CD8-positive, alpha-beta T cell (primary cell): ENCODE measurements at places on chromosomes 7 and 10. TPM values are rescaled to one million over a fixed set of nuclear protein-coding genes. Genes with fewer than 3 reads are reported as not detected.

- no peak for DNase-seq
These were observed 38.2 kb upstream of the PPIF start for GRCh38 chr10:79308969-79309665.

- no peak for DNase-seq
These were observed 172.8 kb downstream of the GRID1 start for GRCh38 chr10:86193841-86194240.

DNA sequence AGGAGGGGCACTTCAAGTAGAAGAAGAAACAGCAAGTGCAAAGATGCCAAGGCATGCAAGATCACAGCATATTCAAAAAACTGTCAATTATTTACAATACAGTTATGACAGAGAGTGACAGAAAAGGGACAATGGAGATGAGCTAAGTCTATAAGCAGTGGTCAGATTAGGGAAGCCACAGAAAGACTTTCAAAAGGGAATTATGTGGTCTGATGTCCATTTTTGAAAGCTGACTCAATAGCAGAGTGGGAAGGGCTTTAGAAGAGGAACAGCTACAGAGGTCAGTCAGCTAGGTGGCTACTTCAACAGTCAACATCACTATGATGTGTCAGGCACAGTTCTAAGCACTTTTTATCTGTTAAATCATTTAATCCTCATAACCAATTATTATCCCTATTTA lies 45.2 kb upstream of the SPOCK2 start:
- no peak for DNase-seq

GRCh38 chr7:123410273-123410904 lies 124.0 kb downstream of the IQUB start:
- DNase-seq = no peak

DNA sequence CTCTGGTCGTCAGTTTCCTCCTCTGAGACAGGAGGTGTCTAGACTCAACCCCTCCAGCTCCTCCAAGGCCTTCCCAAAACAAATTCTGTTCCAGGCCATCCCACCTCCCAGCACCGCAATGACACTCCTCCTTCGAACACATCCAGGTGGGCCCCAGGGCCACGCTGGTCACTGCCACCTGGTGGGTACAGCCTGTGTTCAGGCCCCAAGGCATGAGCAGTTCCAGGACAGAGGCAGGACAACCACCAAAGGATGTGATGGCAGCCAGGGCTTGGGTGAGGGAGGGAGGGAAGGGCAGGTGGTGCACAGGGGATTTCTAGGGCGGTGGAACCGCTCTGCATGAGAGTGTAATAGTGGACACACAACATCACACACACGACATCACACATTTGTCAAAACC lies 76.5 kb downstream of the PRKAG2 start:
- no peak for DNase-seq

- no peak for DNase-seq
These were observed 34.2 kb upstream of the PRSS37 start for GRCh38 chr7:141875453-141875852.

GRCh38 chr10:98453729-98454128 lies 7.0 kb upstream of the HPS1 start:
- DNase-seq = no peak

- DNase-seq = no peak
These were observed 640.7 kb upstream of the PCDH15 start for GRCh38 chr10:55441777-55442176.

GRCh38 chr7:16646472-16647072 lies 591 bp downstream of the BZW2 start:
- DNase-seq = no peak

DNA sequence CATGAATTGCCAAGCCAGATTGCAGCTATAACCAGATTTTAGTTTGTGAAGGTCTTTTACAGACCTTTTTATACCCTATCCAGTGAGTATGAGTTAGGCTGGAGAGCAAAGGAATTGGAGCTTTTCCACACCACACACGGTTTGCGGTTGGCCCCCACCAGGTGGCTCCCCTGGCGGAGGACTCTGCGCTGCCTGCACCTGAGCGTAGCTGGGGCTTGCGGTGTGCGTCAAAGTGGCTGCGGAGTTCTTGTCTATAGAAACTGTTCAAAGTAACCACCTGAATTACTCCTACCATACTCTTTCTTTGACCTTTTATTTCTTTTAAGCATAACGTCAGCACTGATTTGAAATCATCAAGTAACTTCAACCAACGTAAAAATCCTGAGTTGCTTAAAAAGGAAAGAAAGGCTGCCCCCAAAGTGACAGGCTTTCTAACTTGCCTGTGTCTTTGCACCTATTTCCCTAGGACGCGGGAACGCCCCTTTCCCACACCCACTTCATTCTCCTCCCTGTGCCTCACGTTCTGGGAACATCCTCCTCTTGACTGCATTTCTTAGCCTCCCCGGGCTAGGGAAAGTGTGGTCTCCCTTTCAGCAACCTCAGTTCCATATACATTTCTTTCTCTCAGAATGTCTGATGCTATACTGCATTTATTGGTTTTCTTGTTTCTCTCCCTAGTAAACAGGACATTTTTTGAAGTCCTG lies 47.6 kb upstream of the TMEM72 start:
- peak; percentile 41 for DNase-seq

GRCh38 chr7:55513868-55514267 lies 58.4 kb downstream of the VOPP1 start:
- DNase-seq = no peak

DNA sequence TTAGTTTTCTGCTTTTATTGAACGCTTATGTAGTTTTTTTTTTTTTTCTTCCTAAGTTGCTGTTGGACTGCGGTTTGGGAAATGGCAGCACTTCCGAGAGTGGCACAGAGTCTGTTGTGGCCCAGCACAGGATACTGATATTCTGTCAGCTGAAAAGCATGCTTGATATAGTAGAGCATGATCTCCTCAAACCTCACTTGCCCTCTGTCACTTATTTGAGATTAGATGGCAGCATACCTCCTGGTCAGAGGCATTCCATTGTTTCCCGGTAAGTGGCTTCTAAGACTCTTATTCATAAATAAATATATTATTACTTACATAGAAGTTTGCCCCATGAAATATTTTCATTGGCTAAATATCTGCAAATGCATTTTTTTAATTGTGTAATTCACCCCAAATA lies 101.1 kb downstream of the BTAF1 start:
- no peak for DNase-seq

GRCh38 chr10:72109636-72110157 lies 21.3 kb upstream of the SPOCK2 start:
- no peak for DNase-seq

GRCh38 chr7:19114551-19114855 lies 2.9 kb downstream of the TWIST1 start:
- no peak for DNase-seq

DNA sequence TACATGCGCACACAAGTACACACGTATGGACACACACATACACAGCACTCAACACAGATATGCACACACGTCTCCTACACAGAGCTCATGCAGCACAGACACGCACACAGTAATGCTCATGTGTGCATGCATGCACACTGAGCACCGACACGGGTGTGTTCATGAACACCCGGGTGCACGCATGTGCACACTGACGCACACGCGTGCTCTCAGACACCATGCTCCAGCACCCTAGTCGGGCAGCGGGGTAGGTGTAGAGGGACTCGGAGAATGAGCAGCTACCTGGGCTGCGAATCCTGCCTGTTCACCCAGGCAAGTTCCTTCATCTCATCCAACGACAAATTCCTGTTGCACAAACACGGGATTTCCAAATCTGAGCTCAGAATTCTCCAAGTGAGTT lies 184.7 kb downstream of the MAD1L1 start:
- no peak for DNase-seq

DNA sequence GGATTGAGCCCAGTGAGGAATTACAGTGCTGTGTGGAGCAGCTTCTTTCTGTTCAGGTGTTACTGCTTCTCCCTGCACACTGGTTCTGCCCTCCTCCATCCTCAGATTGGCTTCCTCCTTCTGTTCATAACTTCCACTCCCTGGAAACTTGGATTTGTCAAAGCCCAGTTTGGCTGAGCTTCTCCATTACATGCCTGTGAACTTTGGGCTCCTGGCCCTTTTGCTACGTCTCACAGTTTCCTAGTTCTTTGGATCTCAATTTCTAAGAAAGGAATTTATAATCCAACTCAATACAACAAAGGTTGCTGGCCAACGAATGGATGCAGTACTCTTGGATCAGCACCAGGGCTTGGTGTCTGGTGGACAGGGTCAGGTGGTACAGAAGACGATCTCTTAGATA lies 318.1 kb downstream of the RPS24 start:
- DNase-seq = no peak

DNA sequence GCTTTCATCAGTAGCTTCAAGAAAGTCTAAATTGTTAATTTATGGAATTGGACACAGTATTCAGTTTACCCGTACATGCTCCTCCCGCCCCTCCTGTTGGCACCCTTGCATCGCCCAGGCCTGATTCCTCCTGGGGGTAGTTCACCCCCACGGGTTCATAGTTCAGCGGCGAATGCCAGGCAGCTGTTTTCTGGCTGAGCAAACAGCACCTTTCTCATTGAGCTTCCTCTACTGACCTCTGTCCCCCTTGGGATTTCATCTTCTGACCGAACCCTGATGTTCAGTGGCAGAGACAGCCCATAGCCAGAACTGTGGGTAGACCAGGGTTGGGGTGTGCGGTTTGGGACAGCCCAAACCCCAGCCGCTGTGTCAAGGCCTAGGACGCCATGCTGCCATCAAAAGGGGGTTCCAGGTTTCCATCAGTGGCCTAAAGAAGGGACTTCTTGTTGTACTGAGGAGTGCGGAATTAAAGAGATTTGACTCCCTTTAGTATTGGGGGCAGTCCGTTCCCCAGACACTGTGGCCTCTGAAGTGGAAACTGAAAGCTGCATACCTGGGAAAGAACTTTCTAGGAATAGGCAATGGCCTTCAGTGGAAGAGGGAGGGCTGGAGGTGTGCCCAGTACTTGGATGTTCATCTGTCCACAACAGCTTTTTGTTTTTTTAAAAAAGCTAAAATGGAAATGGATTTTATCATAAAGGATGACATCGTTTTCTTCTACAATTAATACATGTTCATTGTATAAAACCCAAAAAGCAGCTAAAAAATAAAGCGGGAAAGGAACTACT lies 19.0 kb downstream of the MDH2 start:
- no peak for DNase-seq

DNA sequence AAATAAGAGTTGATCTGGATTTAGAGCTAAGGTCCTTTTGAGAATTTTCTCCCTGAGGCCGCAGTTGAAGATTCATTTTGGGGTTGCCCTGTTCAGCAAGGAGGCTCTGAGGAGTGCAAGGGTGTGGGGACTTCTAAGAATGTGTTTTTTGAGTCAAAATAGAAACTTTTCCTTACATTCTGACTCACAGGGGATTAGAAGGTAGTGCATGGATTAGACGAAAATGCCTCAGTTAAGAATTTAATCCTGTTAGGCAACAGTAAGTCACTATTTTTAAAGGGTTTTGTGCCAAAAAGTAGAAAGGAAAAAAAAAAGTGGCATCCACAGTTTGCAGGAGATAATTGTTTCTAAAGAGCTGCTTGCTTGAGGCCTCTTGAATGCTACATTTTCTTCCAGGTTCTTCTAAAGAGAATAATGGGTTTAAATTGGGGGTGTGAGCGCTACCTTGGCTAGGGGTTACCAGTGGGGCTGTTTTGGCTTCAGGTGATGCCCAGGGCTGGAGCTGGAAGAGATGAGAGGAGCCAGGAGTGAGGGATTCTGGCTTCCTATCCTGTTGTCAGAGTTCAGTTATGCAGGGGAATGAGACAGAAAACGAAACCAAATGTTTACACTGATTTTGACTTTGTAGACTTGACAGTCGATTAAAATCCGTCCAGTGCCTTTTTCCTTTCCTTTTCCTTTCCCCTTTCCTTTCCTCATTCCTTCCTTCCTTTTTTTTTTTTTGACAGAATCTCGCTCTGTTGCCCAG lies 52.9 kb downstream of the BAMBI start:
- no peak for DNase-seq

GRCh38 chr7:16914771-16915170 lies 33.0 kb upstream of the AGR3 start:
- DNase-seq = no peak

- no peak for DNase-seq
These were observed 136.9 kb downstream of the KCNMA1 start for GRCh38 chr10:77500754-77501151.

Gene ERVW-1
- not detected for total RNA-seq

Gene ITGB8
- total RNA-seq = not detected

Gene ADIRF
- not detected for total RNA-seq

Gene LRRC4
- total RNA-seq = 1.5 TPM

Gene TAS2R38
- total RNA-seq = not detected

Gene PRPS1L1
- not detected for total RNA-seq

Gene AGBL3
- 2.8 TPM for total RNA-seq
